ENCODE measurements at places on chromosomes 2 and 18.
A peak's percentile ranks its signal among the peaks of the same experiment; 100 is the strongest.

- peak; percentile 52 for DNase-seq
Measured at GRCh38 chr18:57621246-57621604, 411 bp downstream of the NARS1 start.

GRCh38 chr2:240624950-240625621 lies at the start of gene GPR35:
Gene GPR35, plus strand, starts transcription at chr2:240625480. Its CDS starts 4,473 bp downstream, at chr2:240629953.
- DNase-seq, result peak; percentile 86

- no peak for DNase-seq
Measured at GRCh38 chr2:16962505-16962904, 296.9 kb upstream of the CYRIA start.

- DNase-seq, result no peak
Measured at GRCh38 chr18:199768-200167, 41.4 kb downstream of the USP14 start.

Data from GM23248 (cell line).